Fibroblast of the aortic adventitia (primary cell): ENCODE measurements at places on chromosomes 5 and 9.

DNA sequence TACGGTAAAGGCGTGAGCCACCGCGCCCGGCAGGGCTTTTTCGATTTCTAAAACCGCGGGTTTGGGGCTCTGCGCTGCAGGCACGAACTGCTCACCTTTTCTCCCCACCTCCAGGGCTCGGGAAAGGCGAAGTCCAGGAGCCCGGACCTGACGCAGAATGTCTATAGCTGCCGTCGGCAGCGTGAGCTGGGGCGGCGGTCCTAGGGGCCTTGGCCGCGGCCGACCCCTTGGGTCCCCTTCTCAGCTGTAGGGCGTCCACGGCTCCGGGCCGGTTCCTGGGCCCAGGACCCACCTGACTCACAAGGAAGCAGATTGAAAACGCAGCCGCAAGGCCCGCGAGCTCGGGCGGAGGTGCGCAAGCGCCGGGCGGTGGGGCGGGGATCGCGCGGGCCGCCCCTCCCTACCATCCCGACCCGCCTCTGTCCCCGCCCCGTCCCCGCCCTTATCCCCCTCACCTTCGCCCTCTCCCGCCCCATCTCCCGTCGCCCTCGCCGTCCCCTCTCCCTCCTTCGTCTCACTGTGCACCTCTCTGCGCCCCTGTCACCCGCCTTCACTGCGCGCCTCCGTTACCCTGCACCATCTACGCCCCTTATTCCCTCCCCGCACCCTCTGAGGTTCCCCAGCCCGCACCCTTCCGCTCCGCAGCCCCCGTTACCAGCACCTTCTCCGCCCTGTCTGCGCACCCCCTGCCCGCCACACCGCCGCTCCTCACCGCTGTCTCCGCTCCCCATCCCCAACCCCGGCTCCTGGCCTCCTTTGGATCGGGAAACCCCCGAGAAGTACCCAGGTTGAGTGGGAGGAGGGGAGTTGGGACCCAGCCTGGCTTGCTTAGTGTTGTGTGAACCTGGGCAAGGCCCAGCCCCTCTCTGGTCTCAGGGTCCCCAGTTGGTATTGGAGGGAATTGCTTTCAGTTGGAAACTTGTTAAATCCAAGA, at the start of gene HDHD3:
Gene HDHD3 (minus strand): TSS at position 353 of the 934 bp plus-strand sequence. CDS start 2,632 bp downstream, outside the sequence.
- peak; percentile 57 for DNase-seq

- DNase-seq = no peak
These were observed 282.3 kb downstream of the TMEM167A start for GRCh38 chr5:82794876-82795275.

- DNase-seq = peak; percentile 69
These were observed 8.9 kb downstream of the TSSK1B start for GRCh38 chr5:113425909-113426308.

GRCh38 chr9:80875947-80876346, 813.4 kb downstream of the TLE1 start:
- DNase-seq = no peak

GRCh38 chr5:15691521-15691920, 191.5 kb downstream of the FBXL7 start:
- peak; percentile 78 for DNase-seq

GRCh38 chr5:39623291-39623865, 198.6 kb upstream of the DAB2 start:
- DNase-seq = no peak

DNA sequence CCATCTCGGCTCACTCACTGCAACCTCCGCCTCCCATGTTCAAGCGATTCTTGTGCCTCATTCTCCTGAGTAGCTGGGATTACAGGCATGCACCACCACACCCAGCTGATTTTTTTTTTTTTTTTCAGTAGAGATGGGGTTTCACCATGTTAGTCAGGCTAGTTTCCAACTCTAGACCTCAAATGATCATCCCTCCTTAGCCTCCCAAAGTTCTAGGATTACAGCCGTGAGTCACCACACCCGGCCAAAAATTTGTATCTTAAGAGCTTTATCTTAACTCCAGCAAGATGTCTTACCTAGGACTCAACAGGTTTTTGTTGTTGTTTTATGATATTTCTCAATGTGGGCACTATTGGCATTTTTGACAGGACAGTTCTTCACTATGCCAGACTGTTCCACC, 27.9 kb downstream of the LYRM7 start:
- DNase-seq = peak; percentile 46

GRCh38 chr9:72213906-72214305, 64.7 kb downstream of the GDA start:
- no peak for DNase-seq

DNA sequence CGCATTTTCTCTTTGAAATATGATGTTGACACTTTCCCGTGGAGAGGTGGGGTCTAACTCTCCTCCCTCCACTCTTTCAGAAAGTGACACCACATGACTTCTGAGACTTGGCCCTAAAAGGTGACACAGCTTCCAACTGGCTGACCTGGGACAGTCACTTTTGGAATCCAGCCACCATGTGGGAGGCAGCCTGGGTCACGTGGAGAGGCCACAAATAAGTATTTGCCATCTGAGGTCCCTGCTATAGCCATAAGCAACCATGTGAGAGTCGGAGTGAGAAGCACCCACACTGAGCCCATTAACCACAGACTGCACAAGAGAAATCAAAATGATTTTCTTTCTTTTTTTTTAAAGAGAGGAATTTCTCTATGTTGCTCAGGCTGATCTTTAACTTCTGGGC, 4.1 kb upstream of the PHYKPL start:
- no peak for DNase-seq

GRCh38 chr9:20512636-20513035, 109.7 kb downstream of the MLLT3 start:
- DNase-seq = peak; percentile 13

GRCh38 chr9:77712533-77713130, 64.5 kb upstream of the GNA14 start:
- DNase-seq = peak; percentile 81

DNA sequence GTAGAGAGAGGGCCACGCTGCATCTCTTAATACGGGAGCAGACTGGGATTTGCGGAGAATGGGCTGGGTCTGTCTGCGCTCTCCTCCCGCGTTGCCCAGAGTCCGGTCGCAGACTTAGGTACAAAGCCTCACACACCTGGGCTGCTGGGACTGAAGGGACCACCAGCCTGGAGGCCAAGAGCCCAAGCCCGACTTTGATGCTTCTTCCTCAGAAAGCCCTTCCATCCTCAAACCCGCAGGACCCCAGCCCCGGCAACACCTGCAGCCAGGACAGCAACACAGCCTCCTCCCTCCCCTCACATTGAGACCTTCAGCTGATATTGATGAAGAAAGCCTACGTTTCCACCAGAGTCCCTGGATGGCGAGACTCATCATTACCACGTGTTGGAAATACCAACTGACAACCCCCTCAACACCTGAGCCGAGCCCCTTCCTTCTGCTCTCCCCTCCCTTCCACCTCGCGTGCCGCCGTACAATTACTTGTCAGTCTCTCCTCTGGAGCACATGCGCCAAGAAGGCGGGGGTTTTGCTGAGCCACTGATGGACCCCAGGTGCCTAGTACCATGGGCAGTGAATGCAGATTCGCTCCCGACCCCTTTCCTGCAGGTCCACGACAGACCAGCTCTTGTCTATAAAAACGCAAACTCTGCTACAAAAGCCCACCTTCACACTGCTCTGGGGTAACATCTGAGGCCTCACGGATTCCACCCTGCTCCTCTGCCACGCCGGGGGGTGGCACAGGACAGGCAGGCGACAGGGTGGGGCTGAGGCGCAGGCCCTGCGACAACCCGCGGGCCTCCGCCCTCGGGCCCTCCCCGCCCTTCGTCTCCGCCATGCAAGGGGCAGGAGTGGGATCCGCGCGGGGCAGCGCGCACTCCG, 841 bp downstream of the ASB6 start:
- no peak for DNase-seq

DNA sequence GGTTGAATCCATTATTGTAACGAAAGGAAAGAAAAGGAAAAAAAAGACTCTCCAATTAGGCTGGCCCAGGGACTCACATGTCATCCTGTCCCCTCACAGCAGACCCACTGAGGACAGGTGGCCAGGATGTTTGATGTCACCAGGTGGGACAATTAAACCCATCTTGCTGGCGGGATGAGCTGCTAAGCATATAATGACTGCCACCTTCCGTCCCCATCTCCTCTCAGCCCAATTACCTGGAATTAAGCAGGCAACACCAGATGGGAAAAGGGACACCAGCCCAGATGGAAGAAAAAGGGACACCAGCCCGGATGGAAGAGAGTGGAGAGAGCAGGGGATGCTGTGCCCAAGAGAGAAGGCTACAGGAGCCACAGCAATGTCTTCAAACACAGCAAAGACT, 116.6 kb upstream of the SARDH start:
- DNase-seq = no peak

GRCh38 chr9:117400171-117400570, 14.7 kb downstream of the ASTN2 start:
- no peak for DNase-seq

DNA sequence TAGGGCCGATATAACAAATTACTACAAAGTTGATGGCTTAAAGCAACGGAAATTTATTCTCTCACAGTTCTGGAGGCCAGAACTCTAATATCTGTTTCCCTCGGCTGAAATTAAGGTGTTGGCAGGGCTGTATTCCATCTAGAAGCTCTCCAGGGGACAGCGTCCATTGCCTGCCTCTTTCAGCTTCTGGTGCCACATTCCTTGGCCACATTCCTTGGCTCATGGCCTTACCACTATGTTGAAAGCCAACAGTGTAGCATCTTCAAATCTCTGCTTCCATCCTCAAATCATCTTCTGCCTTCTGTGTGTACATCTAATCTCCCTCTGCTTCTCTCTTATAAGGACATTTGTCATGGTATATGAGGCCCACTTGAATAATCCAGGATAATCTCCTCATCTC, 17.2 kb downstream of the FGF10 start:
- DNase-seq = no peak

GRCh38 chr9:37965116-37965515, 61.2 kb upstream of the SLC25A51 start:
- no peak for DNase-seq

DNA sequence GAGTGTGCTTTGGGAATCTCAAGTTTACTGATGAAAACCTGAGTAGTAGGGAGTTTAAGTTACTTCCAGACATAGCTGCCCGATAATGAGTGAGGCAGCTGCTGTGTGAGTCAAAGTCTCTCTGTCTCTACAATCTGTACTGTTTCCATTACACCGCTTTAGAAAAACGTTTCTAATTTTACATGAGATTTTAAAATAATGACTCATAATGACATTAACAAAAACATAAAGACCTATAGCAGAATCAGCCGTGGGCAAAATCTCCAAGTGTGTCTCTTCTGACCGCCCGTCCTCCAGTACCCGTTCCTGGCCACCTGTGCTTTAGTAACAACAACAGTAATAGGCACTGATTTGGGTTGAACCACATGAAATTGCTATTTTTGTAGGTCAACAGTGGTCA, 69.6 kb upstream of the PRRC1 start:
- DNase-seq = peak; percentile 34

GRCh38 chr5:1663186-1663585, 136.5 kb downstream of the MRPL36 start:
- no peak for DNase-seq

- DNase-seq = peak; percentile 61
These were observed 206.0 kb upstream of the DMRTA1 start for GRCh38 chr9:22240619-22241018.

GRCh38 chr5:95471487-95471886, 80.3 kb downstream of the FAM81B start:
- DNase-seq = no peak

DNA sequence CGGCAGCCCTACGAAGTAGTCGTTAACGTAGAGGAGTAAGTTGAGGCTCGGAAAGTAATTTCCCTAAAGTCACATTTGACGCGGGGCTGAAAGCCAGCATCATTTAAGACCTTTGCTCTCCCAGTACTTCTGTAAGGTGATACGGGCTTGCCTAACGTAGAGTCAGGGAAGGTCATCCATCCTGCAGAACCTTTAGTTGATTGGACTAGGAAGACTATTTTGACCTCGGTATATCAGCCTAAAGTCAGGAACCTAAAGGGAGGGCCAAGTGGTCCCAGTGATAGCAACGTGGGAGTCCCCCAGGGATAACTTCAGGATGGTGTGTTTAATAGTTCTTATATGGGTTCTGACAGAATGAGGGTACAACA, 657 bp downstream of the NUP214 start:
- DNase-seq = no peak

DNA sequence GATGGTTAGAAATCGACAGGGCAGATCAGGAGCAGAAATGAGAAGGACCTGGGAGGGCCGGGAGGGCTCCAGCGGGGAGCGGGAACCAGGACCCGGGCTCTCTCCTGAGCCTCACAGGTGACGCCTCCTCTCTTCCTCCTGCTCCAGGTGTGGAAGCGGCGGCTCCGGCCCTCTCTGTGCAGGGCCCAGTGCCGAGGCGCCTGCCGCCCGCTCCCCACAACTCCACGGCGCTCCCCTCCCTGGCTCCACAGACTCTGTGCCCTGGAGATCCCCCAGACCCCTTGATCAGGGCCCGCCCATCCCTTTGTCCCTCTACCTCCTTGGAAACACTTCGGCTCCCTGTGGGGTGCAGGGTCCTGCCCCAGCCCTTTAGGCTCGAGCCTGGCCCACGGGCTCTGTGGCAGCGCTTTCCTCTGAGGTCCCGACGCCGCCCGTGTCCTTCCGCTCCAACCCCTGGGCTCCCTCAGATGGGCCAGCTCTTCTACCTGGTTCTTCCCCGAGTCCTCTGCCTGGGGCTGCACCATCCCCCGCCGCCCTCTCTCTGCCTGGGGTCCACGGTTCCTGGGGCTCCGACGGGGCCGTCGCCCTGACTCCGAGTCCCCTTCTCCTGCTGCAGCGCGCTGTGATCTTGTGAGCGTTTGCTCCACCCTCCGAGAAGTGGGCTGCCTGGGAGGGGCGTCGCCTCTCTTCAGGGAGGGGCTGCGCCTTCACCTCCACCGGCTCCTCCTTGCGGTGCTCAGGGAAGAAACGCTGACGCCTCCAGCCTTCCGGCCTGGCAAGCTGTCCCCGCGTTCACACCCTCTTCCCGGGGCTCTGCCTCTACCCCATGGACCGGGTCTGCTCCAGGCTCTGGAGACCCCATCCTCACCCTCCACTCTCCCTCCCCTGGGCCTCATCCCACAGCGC, 22.4 kb upstream of the SLC6A3 start:
- no peak for DNase-seq

DNA sequence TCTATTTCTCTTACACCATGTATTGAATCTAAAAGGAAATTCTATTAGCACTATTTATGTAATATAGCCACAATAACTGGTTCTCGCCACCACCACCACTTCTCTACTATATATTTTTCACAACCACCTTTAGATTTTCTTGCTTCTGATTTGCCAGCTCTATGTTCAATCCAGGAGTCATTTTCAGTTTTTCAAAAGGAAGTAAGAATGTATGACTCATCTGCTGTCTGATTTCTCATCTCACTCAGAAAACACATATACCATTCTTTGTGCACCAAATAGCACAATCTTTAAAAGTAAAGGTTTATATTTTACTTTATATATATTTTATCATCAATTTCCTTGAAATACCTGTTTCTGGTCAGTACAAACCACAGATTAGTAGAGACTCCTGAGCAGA, 1127.5 kb downstream of the TAF11L14 start:
- DNase-seq = no peak
